ENCODE measurements at places on chromosomes 3 and 15.

DNA sequence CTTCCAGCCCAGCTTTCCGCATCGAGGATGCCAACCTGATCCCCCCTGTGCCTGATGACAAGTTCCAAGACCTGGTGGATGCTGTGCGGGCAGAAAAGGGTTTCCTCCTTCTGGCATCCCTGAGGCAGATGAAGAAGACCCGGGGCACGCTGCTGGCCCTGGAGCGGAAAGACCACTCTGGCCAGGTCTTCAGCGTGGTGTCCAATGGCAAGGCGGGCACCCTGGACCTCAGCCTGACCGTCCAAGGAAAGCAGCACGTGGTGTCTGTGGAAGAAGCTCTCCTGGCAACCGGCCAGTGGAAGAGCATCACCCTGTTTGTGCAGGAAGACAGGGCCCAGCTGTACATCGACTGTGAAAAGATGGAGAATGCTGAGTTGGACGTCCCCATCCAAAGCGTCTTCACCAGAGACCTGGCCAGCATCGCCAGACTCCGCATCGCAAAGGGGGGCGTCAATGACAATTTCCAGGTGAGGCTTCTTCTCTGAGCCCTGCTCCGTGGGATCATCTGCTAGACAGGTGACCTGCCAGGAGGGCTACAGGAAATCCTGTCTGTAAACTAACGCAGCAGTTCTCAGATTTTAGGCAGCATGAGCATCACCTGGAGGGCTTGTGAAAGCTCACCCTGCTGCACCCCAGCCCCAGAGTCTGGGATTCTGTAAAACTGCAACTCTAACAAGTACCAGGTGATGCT is 1.6 kb downstream of the THBS1 start:
- DNase-seq = no peak

GRCh38 chr3:50254577-50255250 is 14.2 kb upstream of the SEMA3B start:
- DNase-seq = no peak

DNA sequence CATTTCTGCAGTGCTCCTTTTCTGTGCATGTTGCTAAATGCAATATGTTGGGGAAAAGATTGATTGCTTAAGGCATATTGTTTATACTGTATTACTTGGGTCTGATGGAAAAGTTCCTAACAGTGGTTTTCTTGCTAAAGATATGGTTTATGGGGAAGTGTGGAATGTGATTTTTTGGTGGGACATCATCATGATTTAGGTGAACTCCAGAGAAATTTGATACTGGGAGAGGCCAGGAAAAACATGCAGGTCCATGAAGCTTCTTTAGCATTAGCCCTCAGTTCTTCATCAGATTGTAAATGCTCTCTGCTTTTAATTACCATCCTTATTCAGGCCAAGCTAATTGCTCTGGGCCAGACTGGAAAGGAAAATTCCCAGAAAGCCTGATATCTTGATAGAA is 147.5 kb downstream of the LRTM1 start:
- DNase-seq = no peak

GRCh38 chr15:63979262-63979793 is 67.0 kb downstream of the DAPK2 start:
- DNase-seq = no peak

GRCh38 chr3:171704814-171705213 is 105.5 kb downstream of the PLD1 start:
- no peak for DNase-seq

GRCh38 chr15:48946074-48946839 is 17.5 kb downstream of the SHC4 start:
- DNase-seq = no peak

DNA sequence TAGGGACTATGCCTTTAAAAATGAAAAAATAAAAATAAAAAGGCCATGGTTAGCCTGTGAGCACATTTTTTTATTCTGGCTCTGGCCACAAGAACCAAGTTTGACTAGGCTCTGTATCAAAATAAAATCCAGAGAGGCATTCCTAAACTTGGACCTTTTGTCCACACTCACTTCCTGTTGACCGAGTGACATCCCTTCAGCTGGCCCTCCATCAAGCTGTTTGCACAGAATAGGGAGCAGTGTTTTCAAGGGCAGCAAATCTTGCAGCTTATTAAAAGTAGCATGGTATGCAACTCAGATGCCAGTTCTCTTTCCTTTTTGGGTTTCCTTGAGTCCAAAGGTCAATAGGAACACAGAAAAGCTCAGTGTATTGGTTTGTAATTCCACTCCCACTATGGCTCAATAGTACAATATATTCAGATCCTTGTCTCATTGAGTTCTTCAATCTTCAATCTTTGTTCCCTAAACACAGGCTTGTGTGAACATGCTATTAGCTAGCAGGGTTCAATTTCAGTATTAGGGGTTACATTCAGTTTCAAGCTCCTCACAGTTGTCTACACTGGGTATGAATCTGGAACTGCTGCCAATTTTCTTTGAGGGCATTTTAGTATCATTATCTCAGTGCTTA is 244.5 kb downstream of the RBMS3 start:
- no peak for DNase-seq

- no peak for DNase-seq
Measured at GRCh38 chr3:44678480-44679116, 30.1 kb downstream of the ZNF35 start.

- peak; percentile 14 for DNase-seq
Measured at GRCh38 chr15:69976366-69976994, 121.2 kb downstream of the TLE3 start.

DNA sequence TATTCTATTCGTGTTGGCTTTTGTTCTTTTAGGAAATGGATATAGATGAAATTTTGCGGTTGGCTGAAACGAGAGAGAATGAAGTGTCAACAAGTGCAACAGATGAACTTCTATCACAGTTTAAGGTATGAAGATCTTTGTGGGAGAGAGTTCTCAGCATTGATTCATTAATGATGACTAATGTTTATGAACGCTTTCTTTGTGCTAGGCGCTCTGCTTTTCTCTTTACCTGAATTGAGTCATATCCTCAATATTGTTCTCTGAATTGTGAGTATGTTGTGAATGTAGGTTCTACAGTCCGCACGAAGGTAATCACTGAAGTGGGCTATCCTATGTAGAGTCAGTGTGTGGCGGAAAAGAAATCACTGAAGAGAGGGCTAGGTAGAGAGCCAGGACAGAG is 81.2 kb downstream of the CHD2 start:
- no peak for DNase-seq

DNA sequence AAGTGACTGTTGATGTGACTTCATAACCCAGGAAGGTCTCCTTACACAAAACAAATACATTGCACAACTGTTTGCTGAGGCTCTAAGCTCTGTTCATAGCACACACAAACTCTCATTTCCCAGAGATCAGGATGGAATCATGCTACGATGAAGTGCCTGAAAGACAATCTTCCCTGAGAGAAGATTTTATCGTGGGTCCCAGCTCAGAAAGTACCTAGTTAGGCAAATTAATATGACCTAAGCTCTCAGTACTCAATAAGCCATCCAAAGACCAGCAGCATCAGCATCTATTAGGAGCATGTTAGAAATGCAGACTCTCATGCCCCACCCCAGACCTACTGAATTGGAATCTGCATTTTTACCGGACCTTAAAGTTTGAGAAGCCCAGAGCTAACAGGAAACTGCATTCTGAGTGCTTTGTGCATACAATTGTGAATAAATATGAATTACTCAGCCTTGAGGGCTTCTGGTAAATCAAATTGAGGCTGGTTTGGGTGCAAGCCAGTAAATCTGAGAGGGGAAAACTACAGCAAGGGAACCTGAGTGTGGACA is 161.5 kb upstream of the C2CD4B start:
- no peak for DNase-seq

DNA sequence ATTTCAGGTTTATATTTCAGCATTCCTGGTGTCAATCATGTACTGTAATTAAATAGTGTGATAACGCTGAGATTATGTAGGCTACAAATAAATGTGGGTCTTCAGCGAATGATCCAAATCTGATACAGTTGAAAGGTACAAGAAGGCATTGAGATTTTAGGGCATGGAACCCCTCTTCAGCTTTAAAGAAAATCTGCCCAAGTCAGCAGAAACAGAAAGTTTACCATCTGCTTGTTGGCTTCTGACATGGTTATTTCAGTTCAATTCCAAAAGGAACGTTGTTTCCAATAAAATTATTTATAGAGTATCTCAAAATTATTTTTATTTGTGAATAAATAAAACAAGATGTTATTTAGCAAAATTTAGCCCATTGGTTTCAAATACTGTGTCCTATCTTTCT is 400.2 kb upstream of the RORA start:
- DNase-seq = no peak

DNA sequence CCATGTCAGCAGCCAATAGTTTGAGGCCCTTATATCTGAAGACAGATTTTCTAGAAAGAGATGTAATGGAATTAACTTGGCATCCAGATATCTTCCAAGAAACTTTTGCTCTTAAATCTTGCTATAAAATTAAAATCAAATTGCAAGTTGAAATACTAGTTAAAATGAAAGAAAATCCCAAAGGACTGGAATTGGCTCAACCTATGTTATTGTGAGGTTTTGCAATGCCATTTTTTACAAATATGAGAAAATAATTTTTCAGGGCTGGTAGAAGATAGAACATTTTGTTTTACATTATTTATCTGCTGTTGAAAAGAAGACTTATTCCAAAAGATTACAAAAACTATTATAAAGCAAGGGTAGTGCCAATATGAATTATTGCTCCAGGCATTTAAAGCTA is 92.2 kb upstream of the AGTR1 start:
- DNase-seq = no peak

- DNase-seq = no peak
Measured at GRCh38 chr3:182787302-182788036, 5.8 kb upstream of the ATP11B start.

DNA sequence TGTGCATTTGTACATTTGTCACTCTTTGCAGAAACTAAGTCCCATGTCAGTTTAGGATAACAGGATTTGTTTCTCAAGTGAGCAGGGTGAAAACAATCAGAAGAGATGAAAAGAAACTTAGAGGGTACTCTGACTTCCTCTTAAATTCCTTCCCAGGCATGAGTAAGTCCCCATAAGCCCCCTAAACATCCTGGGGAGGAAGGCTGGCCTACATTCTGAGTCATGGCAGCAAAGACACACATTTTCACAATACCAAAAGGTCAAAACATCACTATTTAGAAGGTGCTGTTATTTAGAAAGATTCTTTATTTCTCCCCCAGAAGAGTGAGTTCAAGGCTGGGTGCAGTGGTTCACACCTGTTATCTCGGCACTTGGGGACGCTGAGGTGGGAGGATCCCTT is 7.6 kb upstream of the FOXP1 start:
- no peak for DNase-seq

DNA sequence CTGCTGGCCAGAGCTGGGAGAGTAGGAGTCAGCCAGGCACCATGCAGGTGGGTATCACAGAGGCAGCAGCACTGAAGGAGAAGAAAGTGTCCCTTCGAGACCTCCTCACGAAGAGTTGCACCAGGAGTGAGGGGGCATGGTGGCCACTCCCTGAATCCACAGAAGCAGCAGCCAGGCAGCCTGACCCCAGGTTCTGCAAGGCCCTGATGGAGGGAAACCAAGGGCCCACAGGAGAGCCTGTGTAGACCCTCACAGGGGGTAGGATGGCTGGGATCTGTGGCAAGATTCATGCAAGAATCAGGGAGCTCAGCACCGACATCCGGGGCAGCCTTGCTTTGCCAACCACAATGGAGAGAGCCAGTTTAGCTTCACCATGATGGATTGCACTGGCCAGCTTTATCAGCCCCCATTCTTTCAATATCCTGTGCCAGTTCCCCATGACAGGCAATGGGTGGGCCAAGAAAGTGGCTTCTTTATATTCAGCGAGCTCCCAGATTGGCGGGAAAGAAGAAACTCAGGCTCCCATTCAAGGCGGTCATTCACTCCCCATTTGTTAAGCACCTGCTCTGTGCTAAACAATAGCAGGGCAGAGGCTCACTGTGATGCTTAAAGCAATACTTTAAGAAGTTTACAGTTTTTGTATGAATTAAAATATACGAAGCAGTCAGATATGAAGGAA is 33.5 kb upstream of the TBC1D21 start:
- DNase-seq = no peak

DNA sequence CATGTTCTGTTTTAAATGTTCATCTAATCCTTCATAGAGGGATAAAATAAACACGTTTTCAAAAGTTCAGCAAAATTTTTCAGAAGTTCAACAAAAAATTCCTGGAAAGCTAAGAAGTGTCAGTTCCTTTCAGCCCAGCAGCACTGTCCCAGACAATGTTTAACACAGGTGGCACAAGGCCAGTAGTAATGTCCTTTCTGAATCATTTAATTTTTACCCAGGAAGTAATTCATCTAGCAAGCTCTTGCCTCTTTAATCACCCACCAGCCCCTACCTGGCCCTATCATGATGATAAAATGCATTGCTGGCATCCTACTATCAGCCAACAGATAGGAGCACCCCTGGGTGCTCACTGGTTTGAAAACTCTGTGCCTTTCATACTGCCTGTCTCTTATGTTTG is 627.1 kb upstream of the ADAMTS9 start:
- no peak for DNase-seq

DNA sequence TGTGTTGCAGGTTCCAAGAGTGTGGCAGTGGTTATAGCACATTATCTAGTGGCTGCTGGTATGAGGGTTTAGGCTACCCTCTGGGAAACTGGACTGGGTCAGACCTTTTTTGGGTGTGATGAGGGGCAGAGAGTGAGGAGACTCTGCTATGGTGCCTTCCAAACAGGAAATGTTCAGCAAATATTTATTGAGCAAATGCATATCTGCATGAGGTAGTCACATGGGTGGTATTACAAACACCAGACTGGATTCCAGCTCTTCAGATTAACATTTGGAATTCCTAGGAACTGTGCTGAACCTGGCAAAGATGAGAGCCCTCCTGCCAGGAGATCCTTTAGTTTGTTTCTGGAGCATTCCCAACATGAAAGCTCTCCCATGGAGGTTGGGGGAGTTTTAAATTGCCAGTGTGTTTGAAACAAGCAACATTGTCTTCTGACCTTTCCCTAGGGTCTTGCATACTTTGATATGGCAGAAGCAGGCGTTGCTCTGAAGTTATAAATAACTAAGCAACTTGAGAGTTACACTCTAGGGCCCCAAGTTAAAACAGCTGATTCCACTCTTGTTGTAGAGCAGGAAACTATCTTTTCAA is 341.2 kb upstream of the C2CD4B start:
- no peak for DNase-seq

DNA sequence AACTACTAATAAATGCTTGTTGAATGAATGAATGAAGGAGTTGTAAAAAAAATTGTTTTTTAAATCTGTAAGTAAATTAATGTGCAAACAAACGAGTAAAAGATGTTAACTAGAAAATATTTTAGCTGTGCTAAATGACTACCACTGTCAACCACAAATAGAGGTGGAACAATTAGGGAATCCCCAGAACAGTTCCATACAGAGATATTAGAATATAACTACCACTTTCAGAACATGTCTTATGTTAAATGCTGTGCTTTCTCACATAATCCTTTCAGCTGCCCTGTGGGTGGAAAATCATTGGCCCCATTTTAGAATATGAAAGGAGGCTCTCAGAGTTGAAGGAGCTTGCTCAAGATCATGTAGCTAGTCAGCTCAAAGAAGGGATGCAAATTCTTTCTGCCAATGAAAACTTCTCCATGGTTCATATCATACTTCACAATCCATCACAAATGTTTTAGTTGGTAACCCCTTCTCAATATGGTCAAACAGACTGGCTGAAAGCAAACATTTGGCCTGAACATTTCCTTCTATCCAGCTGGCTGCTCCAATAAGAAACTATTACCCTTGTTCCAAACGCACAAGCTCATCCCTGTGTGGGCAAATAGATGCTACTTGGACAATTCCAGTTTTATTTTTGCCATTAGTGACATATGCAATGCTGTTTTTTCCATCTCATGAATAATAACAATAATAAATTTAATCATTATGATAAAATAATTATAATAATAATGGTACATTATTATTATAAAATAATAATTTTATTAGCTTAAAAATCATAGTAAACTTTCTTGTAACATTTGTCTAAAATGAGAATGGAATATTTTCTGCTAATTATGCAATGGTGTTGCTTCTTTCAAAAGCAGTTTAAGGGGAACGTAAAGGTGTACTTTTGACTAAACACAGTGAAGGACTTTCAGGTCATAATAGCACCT is 290.4 kb upstream of the STT3B start:
- DNase-seq = no peak
